ENCODE measurements at places on chromosomes 1 and 21.
A peak's percentile ranks its signal among the peaks of the same experiment; 100 is the strongest.

GRCh38 chr1:61839679-61840078, 97.4 kb downstream of the PATJ start:
- no peak for DNase-seq

GRCh38 chr1:58857680-58858673, 74.1 kb upstream of the JUN start:
- DNase-seq: no peak

GRCh38 chr1:98662356-98662670, 792 bp downstream of the SNX7 start:
- DNase-seq: no peak

DNA sequence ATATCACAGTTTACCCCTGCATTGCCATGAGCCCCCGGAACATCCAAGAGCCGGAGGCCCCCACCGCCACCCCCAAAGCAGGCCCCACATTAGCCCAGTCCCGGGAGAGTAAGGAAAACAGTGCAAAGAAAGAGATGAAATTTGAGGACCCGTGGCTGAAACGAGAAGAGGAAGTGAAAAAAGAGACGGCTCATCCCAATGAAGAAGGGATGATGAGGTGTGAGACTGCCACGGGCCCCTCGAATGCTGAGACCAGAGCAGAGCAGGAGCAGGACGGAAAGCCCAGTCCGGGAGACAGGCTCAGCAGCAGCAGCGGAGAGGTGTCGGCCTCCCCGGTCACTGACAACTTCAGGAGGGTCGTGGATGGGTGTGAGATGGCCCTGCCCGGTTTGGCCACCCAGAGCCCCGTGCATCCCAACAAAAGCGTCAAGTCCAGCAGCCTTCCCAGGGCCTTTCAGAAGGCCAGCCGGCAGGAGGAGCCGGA, 532.4 kb downstream of the KIF26B start:
- no peak for DNase-seq

GRCh38 chr1:101833312-101833711, 163.4 kb downstream of the OLFM3 start:
- DNase-seq: no peak

GRCh38 chr1:39894884-39895495, 6.7 kb downstream of the MYCL start:
- no peak for DNase-seq

- no peak for DNase-seq
Observed at GRCh38 chr1:201103666-201104065, 8.6 kb downstream of the CACNA1S start.

DNA sequence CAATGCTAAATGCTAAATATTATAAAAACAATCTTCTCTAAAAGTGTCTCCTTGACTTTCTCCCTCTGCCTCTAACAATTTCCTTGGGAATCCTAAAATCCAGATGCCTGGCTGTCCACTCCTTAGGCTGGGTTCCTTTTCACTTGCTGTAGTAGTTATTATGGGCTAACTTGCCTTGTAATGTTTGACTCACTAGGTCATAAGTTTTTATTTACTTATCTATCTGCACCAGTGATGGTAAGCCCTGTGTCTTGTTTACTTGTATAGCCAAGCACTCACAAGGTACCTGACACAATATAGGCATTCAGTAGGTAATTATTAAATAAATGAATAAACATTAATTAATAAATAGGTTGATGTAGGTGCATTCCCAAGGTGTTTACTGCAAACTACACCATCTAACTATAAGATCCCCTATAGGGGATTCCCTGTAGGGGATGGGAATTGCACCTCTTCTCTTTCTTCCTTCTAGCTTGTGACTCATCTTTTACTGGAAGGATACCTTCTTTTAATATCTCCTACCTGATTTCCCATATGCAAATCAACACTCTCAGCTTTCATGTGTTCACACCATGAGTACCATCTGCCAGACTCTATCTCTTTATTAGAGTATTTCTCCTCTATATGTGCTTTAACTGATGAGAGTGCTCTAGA, 14.7 kb upstream of the CHIA start:
- no peak for DNase-seq

DNA sequence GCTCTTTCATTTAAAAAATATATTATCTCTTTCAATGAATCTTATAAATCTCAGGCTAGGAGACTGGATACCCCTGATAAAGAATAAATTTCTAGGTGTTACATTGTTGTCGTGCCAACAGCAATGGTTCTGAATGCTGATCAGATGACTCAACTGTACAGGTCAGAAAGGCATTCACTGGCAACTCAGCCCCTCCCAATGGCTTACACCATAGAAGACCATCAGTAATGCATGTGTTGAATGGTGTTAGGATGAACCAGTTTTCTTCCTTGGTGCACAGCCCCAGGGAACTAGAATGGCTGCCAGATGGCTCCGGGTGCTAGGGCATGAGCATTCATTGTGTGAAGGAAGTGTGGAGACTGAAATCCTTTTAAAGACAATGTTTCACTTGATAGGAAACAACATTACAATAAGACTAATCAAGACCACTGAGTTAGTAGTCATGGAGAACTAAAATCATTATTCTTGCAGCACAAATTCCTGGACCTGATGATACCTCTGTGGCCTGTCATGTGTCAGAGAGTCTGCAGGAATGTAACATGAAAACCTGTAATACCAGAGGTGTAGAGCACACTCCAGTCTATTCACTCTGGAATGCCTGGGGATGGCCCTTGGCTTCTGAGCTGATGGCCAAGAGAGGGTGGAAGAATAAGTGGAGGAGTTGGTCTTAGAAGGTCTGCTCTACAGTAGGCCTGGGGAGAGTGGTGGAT, 187.7 kb upstream of the LMO4 start:
- no peak for DNase-seq

GRCh38 chr1:215458562-215458961, 108.5 kb upstream of the KCTD3 start:
- DNase-seq: no peak

- DNase-seq: no peak
Observed at GRCh38 chr1:115222616-115223402, 115.2 kb downstream of the NGF start.

DNA sequence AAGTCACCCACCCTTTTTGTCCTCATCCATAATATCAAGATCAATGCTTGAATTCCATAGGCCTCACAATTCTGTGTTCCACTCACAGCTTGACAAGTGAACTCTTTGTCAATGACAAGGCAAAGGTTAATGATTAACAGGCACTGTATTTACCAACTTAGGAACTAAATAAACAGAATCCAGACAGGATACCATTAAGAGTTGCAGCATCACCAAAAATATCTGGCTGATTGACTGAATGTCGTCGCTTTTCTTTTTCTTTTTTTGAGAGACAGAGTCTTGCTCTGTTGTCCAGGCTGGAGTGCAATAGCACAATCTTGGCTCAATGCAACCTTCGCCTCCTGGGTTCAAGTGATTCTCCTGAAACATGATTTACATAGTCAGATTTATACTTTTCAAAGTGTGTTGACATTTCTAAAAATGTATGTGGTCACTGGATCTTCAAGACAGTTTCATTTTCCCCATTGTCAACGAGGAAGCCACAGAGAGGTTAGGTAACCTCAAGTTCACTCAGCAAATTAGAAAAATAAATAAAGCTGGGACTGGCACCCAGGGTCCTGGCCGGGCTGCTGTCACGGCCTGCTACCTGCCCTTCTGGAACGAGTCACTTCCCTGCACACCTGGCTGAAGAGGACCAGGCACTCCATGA, 81.0 kb downstream of the PDE9A start:
- no peak for DNase-seq

DNA sequence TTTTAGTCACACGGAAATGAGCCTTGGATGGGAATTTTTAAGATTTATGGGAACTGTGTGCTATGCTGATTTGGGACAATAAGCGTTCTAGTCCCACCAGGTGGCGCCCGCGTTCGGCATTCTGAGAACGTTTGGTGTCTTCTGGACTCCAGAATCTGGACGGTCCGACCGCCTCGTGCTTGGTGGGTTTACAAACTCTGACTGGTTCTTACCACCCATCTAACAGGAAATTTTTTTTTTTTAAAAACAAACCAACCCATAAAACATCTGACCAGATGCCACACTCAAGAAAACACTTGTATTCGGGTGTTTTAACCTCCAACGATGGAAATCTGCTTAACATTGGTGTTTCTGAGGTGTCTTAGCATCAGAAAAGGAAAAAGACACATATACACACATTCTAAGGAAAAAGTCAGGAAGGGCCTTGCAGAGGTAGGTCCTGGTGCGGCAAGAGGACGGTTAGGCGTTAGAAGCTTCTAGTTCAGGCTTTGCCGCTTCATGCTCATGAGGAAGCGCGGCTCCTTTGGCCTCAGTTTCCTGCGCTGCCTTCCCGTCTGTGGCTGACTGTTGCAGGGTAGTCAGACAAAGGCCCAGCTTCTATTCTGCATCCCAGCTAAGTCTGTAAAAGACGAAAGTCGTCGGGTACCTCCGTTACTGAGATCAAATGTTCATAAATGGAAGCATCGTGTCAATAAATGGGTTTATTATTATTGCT, 814 bp upstream of the DYRK3 start:
- DNase-seq: peak; percentile 39

DNA sequence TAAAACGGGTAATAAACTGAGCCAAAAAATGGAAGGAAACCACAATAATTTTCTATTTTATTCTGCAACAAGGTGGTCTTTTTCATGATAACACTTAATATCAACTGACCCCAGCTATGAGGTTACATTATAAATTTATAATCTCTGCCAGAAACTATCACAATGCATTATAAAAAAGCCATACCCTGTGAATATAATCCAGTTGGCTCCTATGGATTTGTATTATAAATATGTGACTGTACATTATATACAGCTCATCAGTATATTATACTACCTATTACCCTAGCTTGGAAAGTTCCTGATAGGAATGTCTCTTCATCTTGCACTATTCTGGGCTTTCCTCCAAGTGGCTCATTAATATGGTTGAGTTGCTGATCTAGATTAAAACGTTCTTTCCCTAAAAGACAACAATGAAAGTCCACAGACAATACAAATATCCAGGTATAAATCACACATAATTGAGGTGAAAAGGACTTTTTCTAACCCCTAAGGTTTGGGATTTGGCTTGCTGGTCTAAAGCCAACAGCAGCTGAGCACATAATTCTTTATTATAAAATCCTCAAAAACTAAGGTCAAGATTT, 487.7 kb downstream of the TTLL7 start:
- DNase-seq: no peak

DNA sequence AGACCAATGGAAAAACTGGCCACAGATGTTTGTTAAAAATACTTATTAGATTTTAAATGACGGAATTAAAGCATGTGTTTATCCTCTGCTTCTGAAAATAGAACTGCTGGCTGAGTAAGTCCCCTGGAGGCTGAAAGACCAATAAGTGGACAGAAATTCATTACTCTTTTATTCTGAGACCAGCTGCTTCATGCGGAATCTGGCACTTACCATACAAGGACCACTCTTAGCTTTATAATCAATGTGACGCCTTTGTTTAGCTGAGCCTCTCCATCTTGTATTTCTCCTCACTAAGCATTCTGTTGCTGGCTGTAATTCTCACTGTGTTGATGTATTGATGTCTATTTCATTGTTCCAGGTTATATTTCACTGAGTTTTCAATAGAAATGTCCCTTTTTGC, 6.3 kb upstream of the EXO1 start:
- DNase-seq: no peak

- no peak for DNase-seq
Observed at GRCh38 chr21:40461008-40461407, 385.9 kb downstream of the DSCAM start.

DNA sequence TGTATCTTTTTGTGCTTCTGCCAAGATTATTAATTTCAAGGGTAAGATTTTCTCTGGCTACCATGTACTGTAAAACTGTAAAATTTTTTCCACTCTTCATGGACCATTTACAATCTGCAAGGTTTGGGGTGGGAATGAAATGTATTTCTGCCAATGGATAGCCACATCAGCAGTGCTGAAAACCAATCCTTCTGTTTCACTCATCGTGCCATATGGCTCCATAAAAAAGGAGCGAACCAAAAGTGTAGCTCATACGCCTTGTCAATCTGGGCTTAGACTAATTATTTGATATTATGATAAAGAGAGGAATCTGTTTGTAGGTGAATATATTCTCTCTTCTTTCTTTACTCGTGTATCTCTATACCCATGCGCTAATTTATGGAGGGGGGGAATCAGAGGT, 3.0 kb upstream of the SLC44A5 start:
- no peak for DNase-seq

DNA sequence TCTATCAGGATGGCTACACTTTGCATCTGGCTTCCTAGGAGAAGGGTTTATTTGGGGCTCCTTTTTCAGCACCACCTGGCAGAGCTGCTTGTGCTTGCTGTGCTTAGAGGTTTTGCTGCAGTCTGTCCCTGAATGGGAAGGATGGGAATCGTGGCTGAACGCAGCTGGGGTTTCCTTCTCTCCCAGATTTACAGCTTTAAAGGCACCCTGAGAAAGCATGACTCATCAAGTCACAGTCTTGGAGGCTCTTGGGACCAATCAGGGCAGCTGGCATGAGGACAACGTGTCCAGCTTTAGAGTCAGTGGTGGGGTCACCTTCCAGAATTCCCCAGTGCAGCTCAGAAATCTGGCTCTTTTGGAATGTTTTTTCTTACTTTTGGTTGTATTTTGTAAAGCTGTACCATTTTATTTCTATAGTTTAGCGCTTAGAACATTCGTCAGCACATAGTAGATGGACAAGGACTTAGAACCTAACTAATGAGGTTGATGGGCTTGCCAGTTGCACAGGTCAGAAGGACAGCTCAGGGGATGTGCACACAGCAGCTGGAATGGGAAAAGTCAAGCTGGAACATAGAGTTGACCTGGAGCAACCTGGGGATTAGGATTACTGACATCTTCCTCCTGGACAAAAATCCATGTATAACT, 222.6 kb downstream of the PRDM2 start:
- no peak for DNase-seq

GRCh38 chr1:234633246-234634003, 23.4 kb upstream of the IRF2BP2 start:
- no peak for DNase-seq

DNA sequence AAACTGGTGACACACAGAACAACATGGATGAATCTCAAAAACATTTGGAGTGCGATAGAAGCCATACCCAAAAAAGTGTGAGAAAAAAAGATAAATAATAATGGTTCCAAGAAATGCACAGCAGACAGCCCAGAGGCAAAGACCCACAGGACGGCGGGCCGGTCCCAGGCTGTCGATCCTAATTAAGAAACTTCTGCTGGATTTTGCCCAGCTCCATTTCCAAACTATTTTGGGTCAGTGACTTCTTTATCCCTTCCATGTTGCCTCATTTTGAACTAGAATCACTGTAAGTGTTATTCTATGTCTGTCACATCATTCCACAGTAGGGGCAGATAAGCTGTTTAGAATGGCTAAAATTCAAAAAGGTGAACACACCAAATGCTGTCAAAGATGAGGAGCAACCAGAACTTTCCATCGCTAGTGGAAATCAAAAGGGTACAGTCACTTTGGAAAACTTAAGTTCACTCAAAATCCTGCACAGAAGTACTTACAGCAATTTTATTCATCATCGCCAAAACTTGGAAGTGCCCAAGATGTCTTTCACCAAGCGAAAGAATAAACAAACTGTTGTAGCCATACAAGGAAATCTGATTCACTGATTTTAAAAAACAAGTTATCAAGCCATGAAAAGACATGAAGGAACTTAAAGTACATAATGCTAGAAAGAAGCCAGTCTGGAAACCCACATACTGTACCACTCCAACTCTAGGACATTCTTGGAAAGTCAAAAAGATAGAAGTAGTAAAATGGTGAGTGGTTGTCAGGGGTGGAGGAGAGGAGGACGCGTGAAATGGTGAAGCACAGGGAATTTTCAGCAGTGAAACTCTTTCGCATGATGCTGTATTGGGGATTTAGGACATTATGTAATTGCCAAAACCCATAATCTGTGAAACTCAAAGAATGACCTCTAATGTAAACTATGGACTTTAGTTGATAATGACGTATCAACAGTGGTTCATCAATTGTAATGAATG, 7.5 kb downstream of the NBPF1 start:
- DNase-seq: no peak
